ENCODE measurements at places on chromosomes 7 and 10.
A peak's percentile ranks its signal among the peaks of the same experiment; 100 is the strongest.

- no peaks in the 10 kb centered on the region for H3K4me1 ChIP-seq
- H3K36me3 ChIP-seq, result no peaks in the 10 kb centered on the region
- no peak overlapping the region for H3K27ac ChIP-seq
Measured at GRCh38 chr10:104291439-104291951, 22.5 kb downstream of the GSTO2 start.

- H3K27ac ChIP-seq, result no peak overlapping the region
- no peaks in the 10 kb centered on the region for H3K27me3 ChIP-seq
- H3K36me3 ChIP-seq, result no peaks in the 10 kb centered on the region
- no peak overlapping the region for H3K4me3 ChIP-seq
- H3K4me1 ChIP-seq, result peaks cover 3% of the 10 kb centered on the region
Measured at GRCh38 chr7:39408906-39409305, 157.3 kb upstream of the YAE1 start.

DNA sequence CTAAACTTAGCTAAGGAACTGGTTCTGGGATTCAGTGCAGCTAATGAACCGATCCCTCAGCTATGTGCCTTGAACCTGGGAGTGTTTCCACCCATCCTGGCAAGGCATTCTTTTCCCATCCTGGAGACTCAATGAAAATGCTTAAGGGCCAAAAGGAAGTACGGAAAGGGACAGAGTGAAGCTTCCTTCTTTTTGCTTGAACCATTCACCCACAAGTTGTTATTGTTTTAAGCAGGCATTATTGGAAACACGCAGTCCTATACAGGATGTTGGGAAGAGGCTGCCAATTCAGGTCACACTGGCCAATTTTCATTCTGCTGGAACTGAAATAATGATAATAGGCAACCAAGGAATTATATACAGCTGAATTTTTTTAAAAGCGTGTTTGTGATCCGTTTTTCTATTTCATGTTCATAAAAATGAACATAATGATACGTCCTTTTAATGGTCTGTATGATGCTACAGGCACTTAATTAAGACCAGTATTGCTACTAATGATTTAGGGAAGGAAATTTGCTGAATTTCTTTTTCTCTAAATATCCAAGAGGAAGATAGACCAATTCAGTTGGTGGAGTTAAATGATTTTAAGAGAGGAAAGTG, 57.8 kb upstream of the FZD1 start:
- H3K4me3 ChIP-seq, result no peak overlapping the region
- no peak for DNase-seq
- H3K27ac ChIP-seq, result no peak overlapping the region
- no peaks in the 10 kb centered on the region for H3K36me3 ChIP-seq
- H3K4me1 ChIP-seq, result no peaks in the 10 kb centered on the region
- no peaks in the 10 kb centered on the region for H3K27me3 ChIP-seq

- no peaks in the 10 kb centered on the region for H3K27me3 ChIP-seq
- H3K4me3 ChIP-seq, result no peak overlapping the region
- no peaks in the 10 kb centered on the region for H3K4me1 ChIP-seq
- no peak for DNase-seq
- H3K27ac ChIP-seq, result no peak overlapping the region
Measured at GRCh38 chr10:17237149-17237527, 9.1 kb downstream of the VIM start.

GRCh38 chr7:100745184-100745583, 11.8 kb downstream of the ZAN start:
- no peaks in the 10 kb centered on the region for H3K4me1 ChIP-seq
- H3K4me3 ChIP-seq, result peak overlapping the region; percentile 33
- peak; percentile 58 for DNase-seq
- H3K27me3 ChIP-seq, result no peaks in the 10 kb centered on the region
- H3K36me3 ChIP-seq, result no peaks in the 10 kb centered on the region

- H3K4me1 ChIP-seq, result no peaks in the 10 kb centered on the region
- H3K36me3 ChIP-seq, result no peaks in the 10 kb centered on the region
- no peak overlapping the region for H3K4me3 ChIP-seq
- DNase-seq, result peak; percentile 97
Measured at GRCh38 chr10:28381903-28382347, 79.1 kb upstream of the MPP7 start.
